Endodermal cell (in vitro differentiated cells): ENCODE measurements at places on chromosomes 3 and 15.

GRCh38 chr3:54527521-54527920 is 400.3 kb downstream of the LRTM1 start:
- H3K27ac ChIP-seq, result no peak overlapping the region
- no peaks in the 10 kb centered on the region for H3K36me3 ChIP-seq
- no peak overlapping the region for H3K4me3 ChIP-seq
- H3K27me3 ChIP-seq, result no peaks in the 10 kb centered on the region

DNA sequence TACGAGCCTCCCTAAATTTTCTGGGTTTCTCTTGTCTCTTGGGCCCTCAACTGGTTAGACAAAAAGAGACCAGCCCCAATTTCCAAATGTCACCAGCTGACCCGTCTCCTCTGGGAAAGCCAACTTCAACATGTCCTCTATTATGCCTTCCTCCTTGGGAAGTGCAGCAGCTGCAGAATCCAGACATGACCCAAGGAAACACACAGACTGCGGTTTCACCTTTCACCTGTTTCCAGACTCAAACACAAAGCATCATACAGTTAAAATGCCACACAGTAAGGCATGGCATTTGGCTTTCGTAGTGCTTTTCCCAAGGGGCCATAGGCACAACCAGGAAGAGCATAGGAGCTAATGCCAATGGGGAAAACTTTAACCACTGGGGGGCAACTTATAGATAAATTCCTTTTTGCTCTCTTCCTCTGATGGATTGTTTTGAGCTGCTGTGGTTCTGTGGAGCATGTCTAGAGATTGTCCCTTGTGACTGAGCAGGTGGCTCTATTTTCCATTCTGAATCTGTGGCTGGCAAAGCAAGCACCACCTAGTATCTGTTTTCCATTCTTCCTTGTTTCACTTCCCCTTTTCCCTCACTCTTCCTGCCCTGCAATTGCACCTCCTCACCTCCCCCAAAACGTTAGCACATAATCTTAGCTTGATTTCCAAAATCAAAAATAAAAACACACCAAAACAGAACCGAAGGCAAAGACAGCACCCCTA is 49.3 kb downstream of the HHLA2 start:
- peak overlapping the region; percentile 78 for H3K27ac ChIP-seq
- H3K4me1 ChIP-seq, result no peaks in the 10 kb centered on the region
- no peak for DNase-seq
- no peaks in the 10 kb centered on the region for H3K27me3 ChIP-seq
- no peak overlapping the region for H3K4me3 ChIP-seq

GRCh38 chr3:131031660-131032059 is 5.0 kb downstream of the NEK11 start:
- no peaks in the 10 kb centered on the region for H3K36me3 ChIP-seq
- no peak overlapping the region for H3K27ac ChIP-seq
- H3K4me1 ChIP-seq, result no peaks in the 10 kb centered on the region
- H3K4me3 ChIP-seq, result no peak overlapping the region
- H3K27me3 ChIP-seq, result no peaks in the 10 kb centered on the region

DNA sequence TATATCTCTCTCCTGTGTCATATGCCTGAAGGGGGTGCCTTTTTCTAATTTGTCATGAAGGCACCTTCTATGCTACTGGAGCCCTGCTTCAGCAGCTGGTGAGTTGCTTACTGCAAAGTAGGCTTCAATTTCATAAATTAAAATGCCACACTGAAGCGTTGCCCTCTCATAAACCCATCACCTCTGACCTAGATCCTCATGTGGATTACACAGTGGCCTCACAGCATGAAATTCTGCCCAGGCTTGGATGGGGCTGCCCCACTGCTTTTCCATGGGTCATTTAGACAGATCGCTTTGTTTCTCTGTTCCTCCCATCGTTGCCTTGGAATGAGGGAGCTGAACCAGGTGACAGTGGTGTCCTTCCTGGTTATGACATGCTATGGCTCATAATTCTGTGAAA is 131.2 kb downstream of the RPL22L1 start:
- no peak overlapping the region for H3K4me3 ChIP-seq
- H3K27ac ChIP-seq, result no peak overlapping the region
- no peaks in the 10 kb centered on the region for H3K4me1 ChIP-seq
- no peaks in the 10 kb centered on the region for H3K27me3 ChIP-seq

DNA sequence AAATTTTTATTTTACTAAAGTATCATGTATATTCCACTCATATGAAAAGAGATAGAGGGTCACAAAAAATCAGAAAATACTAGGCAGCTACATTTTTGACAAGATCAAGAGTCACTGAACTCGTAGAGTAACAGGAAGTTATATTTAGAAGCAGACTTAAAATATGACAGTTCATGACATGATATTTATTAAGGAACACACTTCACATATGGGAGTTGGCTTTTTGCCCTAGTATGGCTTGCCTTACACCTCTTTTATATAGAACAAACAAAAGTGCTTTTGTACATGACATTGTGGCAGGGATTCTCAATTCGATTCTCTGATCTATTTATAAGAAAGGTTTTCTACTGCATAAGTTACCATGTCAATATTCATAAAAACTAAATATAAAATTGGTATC is 80.1 kb upstream of the GBE1 start:
- H3K4me1 ChIP-seq, result no peaks in the 10 kb centered on the region
- DNase-seq, result no peak
- no peak overlapping the region for H3K4me3 ChIP-seq
- no peaks in the 10 kb centered on the region for H3K27me3 ChIP-seq
- no peaks in the 10 kb centered on the region for H3K36me3 ChIP-seq

DNA sequence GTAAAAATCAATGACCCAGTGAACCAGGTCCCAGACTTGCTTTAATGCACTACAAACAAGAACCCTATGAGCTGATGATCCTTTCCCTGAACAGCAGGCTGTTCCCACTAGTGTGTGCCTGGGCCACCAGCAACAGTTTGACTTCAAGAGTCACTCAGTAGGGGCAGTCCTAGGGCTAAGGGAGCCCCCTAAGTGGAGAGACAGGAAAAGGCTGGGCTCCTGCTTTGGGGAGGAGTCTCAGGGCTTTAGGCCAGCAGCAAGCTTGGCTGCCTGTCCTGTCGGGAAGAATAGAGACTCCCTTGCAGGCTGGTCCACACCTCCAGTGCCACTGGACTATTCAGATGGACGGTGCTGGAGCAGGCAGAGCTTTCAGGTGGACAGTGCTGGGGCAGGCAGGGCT is 29.4 kb upstream of the ADCY5 start:
- no peaks in the 10 kb centered on the region for H3K36me3 ChIP-seq
- no peak overlapping the region for H3K4me3 ChIP-seq
- DNase-seq, result peak; percentile 57
- no peak overlapping the region for H3K27ac ChIP-seq
- no peaks in the 10 kb centered on the region for H3K27me3 ChIP-seq

GRCh38 chr15:89672221-89673164 is 6.7 kb downstream of the PLIN1 start:
- no peaks in the 10 kb centered on the region for H3K36me3 ChIP-seq
- H3K27ac ChIP-seq, result no peak overlapping the region
- H3K4me1 ChIP-seq, result no peaks in the 10 kb centered on the region

GRCh38 chr3:195366200-195366925 is 76.5 kb downstream of the ACAP2 start:
- peaks cover 23% of the 10 kb centered on the region for H3K36me3 ChIP-seq
- H3K4me3 ChIP-seq, result no peak overlapping the region
- H3K4me1 ChIP-seq, result no peaks in the 10 kb centered on the region
